ENCODE measurements at places on chromosomes 5 and 9.

GRCh38 chr5:10633271-10634049 lies 69.6 kb downstream of the ANKRD33B start:
- DNase-seq = peak; percentile 53

- DNase-seq = no peak
These were observed 44.9 kb upstream of the LIFR start for GRCh38 chr5:38601133-38601862.

- no peak for DNase-seq
These were observed 1065.4 kb downstream of the TAF11L14 start for GRCh38 chr5:18699681-18700080.

DNA sequence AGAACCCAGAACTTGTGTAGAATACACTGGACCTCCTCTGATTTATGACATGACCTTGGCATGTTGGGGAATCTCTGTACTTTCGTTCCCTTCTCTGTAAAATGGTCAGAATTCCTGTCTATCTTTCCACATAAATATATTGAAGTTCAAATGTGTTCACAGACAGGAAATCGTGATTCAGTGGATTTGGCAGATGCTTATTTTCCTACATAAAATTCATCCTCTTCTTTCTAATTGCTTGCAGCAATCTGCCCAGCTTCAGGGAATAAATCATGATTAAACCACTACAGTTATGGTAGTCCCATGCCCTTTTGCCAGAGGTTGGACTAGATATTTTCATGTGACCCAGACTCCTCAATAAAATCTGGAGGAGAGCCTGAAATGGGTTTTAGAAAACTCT lies 52.1 kb upstream of the ARL15 start:
- DNase-seq = no peak

DNA sequence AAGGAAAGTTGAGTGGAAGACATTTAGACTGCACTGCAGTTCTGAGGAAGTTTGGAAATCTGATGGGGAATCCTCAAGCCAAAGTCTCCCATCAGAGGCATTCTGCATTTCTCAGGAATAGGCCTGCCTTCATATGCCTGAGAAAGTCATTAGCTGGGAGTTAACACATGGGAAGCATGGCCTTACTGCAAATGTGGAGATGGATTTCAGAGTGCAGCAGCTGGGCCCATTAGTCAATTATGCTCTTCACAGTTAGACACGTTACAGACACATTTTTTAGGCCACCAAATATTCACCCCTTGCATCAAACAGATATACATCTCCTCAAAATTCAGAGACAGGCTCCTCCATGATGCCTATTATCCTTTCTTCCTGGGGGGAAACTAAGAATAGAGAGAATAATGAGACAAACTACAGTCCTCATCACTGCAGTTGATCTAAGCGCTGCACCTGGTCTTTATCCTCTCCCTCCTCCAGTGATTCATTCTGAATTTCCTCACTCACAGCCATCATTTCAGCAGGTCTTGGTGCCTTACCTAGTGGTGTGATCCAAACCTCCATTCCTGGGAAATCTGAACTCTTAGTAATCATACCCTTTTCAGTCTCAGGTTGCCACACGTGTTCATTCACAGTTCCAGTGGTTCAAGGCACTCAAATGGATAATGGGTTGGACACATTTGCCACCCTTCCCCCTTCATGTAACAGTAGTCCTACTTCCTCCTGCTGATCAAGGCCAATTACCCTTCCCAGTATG lies 47.9 kb upstream of the PPP2CA start:
- DNase-seq = no peak

- no peak for DNase-seq
These were observed 751.5 kb downstream of the MAT2B start for GRCh38 chr5:164256954-164257353.

DNA sequence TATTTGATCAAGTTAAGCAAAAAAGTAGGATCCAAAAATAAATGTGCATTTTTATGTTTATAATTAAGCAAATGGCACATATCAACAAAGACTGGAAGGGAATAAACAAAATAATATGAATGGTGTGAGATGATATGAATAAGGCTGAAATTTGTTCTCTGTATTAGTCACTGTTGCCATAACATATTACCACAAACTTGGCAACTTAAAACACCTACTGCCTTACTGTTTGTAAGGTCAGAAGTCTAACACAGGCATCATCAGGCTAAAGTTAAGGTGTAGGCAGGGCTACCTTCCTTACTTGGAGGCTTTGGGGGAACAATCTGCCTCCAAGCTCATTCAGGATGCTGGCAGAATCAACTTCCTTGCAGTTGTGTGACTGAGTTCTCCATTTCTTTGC lies 19.3 kb downstream of the PGGT1B start:
- DNase-seq = no peak

- no peak for DNase-seq
These were observed 349.6 kb downstream of the PDE4D start for GRCh38 chr5:59543821-59544442.

- DNase-seq = no peak
These were observed 400 bp downstream of the TIFAB start for GRCh38 chr5:135451581-135452320.

- peak; percentile 14 for DNase-seq
These were observed 18.3 kb upstream of the NEK6 start for GRCh38 chr9:124239249-124240073.

GRCh38 chr9:37778534-37778933 lies 6.3 kb downstream of the EXOSC3 start:
- DNase-seq = no peak

DNA sequence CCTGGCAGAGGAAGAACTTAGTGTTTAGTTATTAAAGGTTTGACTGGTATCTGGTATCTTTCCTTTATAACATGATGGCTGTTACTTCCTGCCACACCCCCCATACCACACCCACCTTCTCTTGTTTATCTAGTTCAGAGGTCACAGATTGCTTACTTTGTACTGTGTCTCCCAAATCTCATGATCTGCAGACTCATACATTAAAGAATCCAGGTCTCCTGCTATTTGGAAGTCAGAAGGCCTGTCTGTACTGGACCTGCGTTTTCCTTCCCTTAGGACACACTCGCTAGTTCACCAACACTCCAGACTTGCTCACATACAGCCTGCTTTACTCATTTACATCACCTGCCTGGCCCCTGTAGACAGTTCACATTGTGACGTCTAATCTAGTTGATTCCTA lies 39.3 kb downstream of the NUDT12 start:
- DNase-seq = no peak

DNA sequence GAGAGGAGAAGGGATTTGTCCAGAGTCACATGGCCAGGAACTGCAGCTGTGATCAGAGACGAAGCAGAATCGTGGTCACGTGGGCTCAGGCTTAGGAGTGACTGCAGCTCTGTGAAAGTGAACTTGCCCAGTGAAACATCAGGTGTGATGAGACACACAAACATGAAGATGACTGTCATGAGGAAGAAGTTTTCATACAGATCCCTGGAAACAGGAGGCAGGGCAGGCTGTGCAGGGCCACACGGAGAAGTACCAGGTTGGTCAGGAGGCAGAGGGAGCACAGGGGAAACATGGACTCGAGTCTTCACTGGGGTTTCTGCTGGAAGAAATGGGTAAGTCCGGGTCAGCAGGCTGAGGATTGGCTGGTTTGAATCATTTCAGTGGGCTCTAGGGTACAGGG lies 64.1 kb downstream of the BARX1 start:
- no peak for DNase-seq

- DNase-seq = no peak
These were observed 80.6 kb downstream of the RAD23B start for GRCh38 chr9:107363516-107364152.

DNA sequence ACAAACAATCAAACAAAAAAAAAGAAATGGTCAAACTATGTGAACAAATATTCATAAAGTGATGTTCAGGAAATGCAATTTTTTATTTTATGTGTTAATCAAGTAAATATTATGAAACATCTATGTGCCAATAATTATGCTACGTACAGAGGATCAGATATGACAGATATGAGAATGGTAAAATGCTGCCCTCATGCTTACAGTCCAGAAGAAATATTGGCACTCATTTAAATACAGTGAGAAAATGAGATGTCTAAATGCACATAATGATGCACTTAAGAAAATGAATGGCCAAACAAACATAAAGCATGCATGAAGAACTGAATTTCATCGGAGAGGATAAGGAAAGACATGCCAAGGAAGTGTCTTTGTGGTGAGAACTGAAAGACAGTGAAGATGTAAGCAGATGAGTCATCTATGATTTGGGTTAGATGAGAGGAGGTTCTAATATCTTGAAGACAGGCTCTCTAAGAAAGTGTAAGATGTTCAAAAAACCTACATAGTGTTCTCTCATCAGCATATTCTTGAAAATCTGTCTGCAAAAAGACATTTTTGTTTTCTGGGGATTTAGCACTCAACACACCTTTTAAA lies 1231.1 kb upstream of the ACO1 start:
- DNase-seq = no peak

- DNase-seq = no peak
These were observed 58.9 kb downstream of the GNA14 start for GRCh38 chr9:77589046-77589795.

All from activated CD4-positive, alpha-beta T cell treated with anti-CD3 and anti-CD28 coated beads for 4 hours (primary cell).